Right renal cortex interstitium (tissue), 3 donors: ENCODE measurements at places on chromosomes 16 and 17. TPM values are rescaled to one million over a fixed set of nuclear protein-coding genes. Genes with fewer than 3 reads are reported as not detected.

GRCh38 chr17:57366558-57367351 is 110.4 kb downstream of the MSI2 start:
- DNase-seq: no peak

- DNase-seq: no peak
These were observed 3.4 kb downstream of the C1QTNF1 start for GRCh38 chr17:79027274-79027924.

DNA sequence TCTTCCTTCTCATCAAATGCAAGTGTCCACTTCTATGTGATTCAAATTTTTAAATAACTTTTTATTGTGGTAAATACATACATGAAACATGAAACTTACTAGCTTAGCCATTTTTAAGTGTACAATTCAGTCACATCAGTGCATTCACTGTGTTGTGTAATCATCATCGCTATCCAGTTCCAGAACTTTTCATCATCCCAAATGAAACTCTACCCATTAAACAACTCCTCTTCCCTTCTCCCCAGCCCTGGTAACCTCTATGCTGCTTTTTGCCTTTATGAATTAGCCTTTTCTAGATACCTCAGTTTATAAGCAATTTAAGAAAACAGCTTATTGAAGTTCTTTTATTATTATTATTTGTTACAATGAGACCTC is 41.1 kb upstream of the IL34 start:
- no peak for DNase-seq

DNA sequence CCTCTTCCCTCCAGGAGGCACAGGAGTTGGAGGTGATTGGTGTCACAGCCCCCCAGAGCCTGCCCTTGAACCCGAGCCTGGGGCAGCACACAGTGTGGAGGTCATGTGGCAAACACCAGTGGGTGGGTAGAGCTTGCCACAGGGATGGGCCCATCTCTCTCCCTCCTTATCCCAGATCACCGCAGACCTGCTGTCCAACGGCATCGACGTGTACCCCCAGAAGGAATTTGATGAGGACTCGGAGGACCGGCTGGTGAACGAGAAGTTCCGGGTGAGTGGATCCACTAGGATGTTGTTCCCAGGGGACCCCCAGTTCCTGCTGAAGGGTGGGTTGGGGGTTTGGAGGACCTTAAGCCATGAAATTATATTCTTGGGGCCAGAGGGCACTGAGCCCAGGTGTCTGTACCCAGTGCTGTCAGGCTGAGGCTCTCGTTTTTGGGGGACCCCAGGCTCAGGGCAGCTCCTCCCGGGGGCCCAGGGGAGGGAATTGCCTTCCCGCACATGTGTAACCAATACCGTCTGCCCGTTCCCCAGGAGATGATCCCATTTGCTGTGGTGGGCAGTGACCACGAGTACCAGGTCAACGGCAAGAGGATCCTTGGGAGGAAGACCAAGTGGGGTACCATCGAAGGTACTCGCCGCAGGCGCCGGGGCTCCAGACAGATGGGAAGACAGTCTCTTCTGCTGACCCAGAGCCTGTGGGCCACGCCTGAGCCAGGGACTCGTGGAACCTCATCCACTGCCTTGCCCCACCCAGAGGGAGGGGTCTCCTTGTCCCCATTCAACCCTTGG is 351.9 kb downstream of the SEC14L1 start:
- DNase-seq: no peak

DNA sequence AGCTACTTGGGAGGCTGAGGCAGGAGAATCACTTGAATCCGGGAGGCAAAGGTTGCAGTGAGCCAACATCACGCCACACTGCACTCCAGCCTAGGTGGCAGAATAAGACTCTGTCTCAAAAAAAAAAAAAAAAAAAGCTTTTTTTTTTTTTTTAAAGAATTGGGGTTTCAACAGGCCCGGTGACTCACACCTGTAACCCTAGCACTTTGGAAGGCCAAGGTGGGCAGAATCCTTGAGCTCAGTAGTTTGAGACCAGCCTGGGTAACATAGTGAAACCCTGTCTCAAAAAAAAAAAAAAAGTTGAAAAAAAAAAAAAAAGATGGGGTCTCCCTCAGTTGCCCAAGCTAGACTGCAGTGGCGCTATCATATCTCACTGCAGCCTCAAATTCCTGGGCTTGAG is 6.6 kb upstream of the HEXIM2 start:
- DNase-seq: no peak

DNA sequence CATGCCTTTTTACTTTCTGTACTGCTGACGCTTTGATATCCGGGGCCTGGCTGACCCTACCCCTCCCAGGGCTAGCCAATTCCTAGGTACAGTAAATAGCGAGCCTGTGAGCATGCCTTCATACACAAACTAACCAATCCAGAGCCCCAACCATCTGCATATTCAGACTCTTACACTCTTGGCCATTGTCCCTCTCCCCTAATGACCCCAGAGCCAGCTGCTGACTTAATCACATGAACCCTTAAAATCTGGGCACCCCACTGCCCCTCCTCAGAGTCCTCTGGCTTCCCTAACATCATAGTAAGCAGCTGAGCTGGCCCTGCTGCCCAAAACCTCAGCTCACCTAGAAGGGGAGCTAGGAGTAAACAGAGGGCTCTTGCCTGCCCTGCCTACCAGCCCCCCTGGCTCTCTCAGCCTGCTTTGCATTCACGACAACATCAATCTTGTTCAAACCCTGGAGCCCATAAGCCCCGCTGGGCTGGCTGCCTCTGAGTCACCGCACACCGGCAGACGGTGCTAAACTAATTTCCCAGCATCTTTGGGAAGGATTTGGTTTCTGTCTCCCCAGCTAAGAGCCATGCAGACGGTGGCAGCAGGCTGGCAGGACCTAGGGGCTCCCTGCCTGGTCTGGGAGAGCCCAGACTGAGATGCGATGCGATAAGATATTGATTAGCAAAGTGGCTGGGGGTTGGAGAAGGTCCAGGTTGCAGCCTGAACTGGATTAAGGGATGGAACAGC is 63.2 kb downstream of the CLEC19A start:
- DNase-seq: no peak

- DNase-seq: peak; percentile 60
These were observed 33.2 kb upstream of the PLCG2 start for GRCh38 chr16:81745704-81746558.

- no peak for DNase-seq
These were observed 11.3 kb upstream of the ABCA10 start for GRCh38 chr17:69239611-69240600.

- DNase-seq: no peak
These were observed 42.1 kb upstream of the ADCY7 start for GRCh38 chr16:50224286-50224685.

GRCh38 chr16:8855972-8856371 is 12.8 kb downstream of the CARHSP1 start:
- DNase-seq: no peak

GRCh38 chr16:16141784-16142396 is 81.4 kb downstream of the ABCC6 start:
- no peak for DNase-seq

DNA sequence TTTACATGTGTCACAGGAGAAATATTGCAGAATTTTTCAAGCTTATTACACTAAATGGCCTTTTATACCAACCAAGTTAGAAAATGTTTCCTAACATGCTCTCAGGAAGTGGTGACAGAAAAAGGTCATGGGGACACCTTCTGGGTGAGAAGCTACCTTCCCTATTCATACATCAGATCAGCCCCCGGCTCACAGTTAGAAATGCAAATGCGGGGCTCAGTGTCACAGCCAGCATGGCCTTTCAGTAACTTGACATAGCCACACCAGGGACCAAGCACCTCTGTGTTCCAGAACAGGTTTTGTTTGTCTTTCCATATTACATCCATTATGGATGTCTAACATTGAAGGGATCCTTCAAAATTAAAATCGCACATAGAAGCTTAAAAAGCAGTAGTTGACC is 59.5 kb downstream of the CHD9NB start:
- no peak for DNase-seq

DNA sequence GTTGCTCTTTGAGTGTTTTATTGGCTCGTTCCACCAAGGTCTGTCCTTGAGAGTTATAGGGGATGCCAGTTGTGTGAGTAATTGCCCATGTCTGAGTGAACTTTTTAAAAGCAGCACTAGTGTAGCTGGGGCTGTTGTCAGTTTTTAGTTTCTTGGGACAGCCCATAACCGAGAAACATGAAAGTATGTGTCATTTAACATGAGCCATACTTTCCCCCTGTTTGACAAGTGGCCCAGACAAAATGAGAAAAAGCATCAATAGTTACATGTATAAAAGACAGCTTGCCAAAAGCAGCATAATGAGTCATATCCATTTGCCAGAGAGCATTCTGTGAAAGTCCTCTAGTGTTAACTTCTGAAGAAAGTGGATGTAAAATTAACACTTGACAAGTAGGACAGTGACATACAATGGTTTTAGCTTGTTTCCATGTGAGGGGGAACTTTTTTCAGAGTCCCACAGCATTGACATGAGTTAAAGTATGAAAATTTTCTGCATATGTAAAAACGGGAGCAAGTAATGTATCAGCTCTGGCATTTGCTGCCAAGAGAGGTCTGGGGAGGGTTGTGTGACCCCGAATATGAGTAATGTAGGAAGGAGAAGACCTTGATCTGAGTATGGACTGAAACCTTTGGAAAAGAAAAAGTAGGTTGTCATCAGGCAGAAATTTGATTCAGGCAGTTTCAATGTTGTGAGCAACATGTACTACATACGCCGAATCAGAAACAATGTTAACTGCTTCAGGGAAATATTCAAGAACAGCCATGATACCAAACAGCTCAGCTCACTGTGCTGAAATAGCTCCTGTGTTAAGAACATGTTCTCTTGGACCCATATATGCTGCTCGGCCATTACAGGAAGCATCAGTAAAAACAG is 56.8 kb upstream of the ARL4D start:
- no peak for DNase-seq

DNA sequence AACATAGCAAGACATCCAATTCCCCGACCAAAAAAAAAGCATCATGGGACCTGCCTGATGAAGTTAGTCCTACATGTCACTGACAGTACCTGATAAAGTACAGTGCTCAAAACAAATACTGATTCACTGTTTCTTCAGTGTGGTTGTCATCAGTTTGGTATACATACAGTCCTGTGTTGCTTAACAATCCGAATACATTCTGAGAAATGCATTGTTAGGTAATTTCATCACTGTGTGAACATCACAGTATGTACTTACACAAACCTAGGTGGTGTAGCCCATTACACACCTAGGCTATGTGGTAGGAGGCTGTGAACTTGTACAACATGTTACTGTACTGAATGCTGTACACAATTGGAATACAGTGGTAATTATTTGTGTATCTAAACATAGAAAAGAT is 19.0 kb upstream of the FA2H start:
- DNase-seq: no peak

DNA sequence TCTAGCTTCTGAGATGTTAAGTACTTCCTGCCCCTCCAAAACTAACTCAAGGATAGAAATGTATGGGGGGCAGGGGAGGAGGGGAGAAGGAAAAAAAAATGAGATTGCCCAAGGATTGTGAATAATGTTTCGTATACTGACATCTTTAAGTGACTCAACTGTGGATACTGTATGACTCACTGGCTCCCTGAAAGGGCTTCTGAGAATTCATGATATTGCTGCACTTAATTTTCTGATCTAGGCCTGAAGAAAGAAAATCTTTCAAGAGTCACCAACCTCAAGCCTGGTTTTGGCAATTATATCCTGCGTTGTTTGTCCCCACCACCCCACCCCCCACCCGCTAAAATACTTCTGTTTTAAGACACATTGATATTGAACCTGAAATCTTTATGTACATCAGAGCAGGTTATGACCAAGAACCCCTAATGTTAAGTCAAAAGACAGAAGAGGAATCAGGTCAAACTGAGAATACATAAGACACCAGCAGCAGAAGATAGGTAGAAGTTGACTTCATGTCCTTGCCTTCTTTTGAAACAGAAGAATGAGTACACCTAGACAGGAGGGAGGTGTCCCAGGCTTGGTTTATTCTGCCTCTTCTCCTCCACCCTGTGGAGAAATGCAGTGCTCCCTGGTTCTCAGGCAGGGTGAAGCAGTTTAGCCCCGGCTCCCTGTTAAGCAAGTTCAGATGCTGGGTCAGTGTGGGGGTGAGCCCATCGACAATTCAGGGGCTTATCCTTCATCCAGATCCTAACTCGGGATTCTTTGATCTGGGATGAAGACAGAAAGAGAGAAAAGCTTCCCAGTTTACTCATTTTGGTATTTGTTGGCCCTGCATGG is 3.3 kb upstream of the FBXL20 start:
- DNase-seq: no peak

DNA sequence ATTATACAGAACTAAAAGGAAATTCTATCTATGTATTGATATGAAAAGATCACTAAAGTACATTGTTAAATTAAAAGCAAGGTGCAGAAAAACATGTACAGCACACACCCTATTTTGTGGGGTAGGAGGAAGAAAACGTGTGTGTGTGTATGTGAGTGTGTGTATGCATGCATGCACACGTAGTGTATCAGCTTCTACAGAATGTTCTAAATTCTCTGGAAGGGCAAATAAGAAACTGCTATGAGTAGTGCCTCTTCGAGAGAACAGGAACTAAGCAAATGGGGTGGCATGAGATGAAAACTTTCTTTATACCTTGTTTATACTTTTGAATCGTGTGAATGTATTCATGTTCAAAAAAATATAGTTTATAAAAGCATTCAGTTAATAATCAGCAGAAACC is 58.9 kb downstream of the TMC6 start:
- no peak for DNase-seq

The VMO1 gene
- 0.39 TPM for polyA plus RNA-seq

The RPS2 gene
- polyA plus RNA-seq: 1,774 TPM

The GPR179 gene
- polyA plus RNA-seq: 0.07 TPM

The ITGA2B gene
- 8.7 TPM for polyA plus RNA-seq

The SLFN14 gene
- 0.29 TPM for polyA plus RNA-seq

The EVPLL gene
- polyA plus RNA-seq: 0.37 TPM

The SLC16A11 gene
- polyA plus RNA-seq: 0.55 TPM

The WNT9B gene
- 9.1 TPM for polyA plus RNA-seq

The MSI2 gene
- polyA plus RNA-seq: 84.0 TPM

The TBC1D3G gene
- polyA plus RNA-seq: not detected

The ARL5C gene
- not detected for polyA plus RNA-seq

The ACE gene
- polyA plus RNA-seq: 12.7 TPM

The FOXC2 gene
- 38.5 TPM for polyA plus RNA-seq

The JMJD8 gene
- polyA plus RNA-seq: 65.2 TPM

The KRTAP1-5 gene
- polyA plus RNA-seq: not detected

The LYRM1 gene
- polyA plus RNA-seq: 50.6 TPM
